Uterine smooth muscle cell (primary cell): ENCODE measurements at places on chromosomes 6 and 20. TPM values are rescaled to one million over a fixed set of nuclear protein-coding genes. Genes with fewer than 3 reads are reported as not detected.

The TFAP2D gene
- total RNA-seq: not detected in 2 replicates

The PDE10A gene
- total RNA-seq: 2.3 and 3.5 TPM in 2 replicates

The DAAM2 gene
- total RNA-seq: 3.8 and 6.5 TPM in 2 replicates

The TBXT gene
- not detected in 2 replicates for total RNA-seq

The LSM14B gene
- 54.5 and 56.3 TPM in 2 replicates for total RNA-seq

The ACTL10 gene
- 2.1 and 2.7 TPM in 2 replicates for total RNA-seq

The SLC18B1 gene
- 6.3 and 6.4 TPM in 2 replicates for total RNA-seq

The ARMC12 gene
- total RNA-seq: 0.22 and 0.25 TPM in 2 replicates

The COL21A1 gene
- total RNA-seq: 6.2 and 6.9 TPM in 2 replicates

The REM1 gene
- total RNA-seq: not detected in 2 replicates

The HLA-C gene
- 124 and 376 TPM in 2 replicates for total RNA-seq

The AKAP7 gene
- total RNA-seq: 3.2 and 5.6 TPM in 2 replicates

The ATP6V1G2 gene
- total RNA-seq: 2.0 and 3.0 TPM in 2 replicates

The PDE7B gene
- total RNA-seq: 2.5 and 2.8 TPM in 2 replicates

The CBLN4 gene
- total RNA-seq: not detected in 2 replicates

The MTCH1 gene
- total RNA-seq: 238 and 316 TPM in 2 replicates

The PXMP4 gene
- total RNA-seq: 5.1 and 6.5 TPM in 2 replicates

The TMEM200A gene
- 99.1 and 116 TPM in 2 replicates for total RNA-seq

The MEI4 gene
- not detected in 2 replicates for total RNA-seq

The LRP11 gene
- 93.3 and 125 TPM in 2 replicates for total RNA-seq

The HTR1B gene
- total RNA-seq: not detected in 2 replicates

The HSPA12B gene
- total RNA-seq: 0.11 and 0.12 TPM in 2 replicates

The VGLL2 gene
- total RNA-seq: not detected in 2 replicates

The GPX5 gene
- total RNA-seq: not detected in 2 replicates

The NMBR gene
- total RNA-seq: 0.11 and 0.12 TPM in 2 replicates

The COQ3 gene
- total RNA-seq: 3.7 and 13.1 TPM in 2 replicates

The SPEF1 gene
- 0.22 and 0.25 TPM in 2 replicates for total RNA-seq

The RIPOR2 gene
- 5.5 and 8.7 TPM in 2 replicates for total RNA-seq

The PHACTR3 gene
- total RNA-seq: 0.12 TPM in 1 of 2 replicates, not detected in the other

The MDN1 gene
- 25.9 and 32.5 TPM in 2 replicates for total RNA-seq

The HUS1B gene
- total RNA-seq: 1.1 and 1.4 TPM in 2 replicates

The PRR18 gene
- total RNA-seq: 0.12 TPM in 1 of 2 replicates, not detected in the other

The ULBP1 gene
- total RNA-seq: 0.12 and 0.22 TPM in 2 replicates

The AFG1L gene
- total RNA-seq: 3.3 and 5.5 TPM in 2 replicates

The CASS4 gene
- total RNA-seq: 0.12 and 0.77 TPM in 2 replicates

The POFUT1 gene
- 45.1 and 45.5 TPM in 2 replicates for total RNA-seq

The TUBB gene
- 508 and 873 TPM in 2 replicates for total RNA-seq

The OOEP gene
- not detected in 2 replicates for total RNA-seq

The CFAP206 gene
- total RNA-seq: 0.37 and 0.66 TPM in 2 replicates

The SLC52A3 gene
- total RNA-seq: 0.12 TPM in 1 of 2 replicates, not detected in the other

The OR2H2 gene
- total RNA-seq: not detected in 2 replicates

The BICRAL gene
- total RNA-seq: 3.9 and 4.6 TPM in 2 replicates

The PLG gene
- total RNA-seq: not detected in 2 replicates
